Liver (tissue), 10 donors: ENCODE measurements at places on chromosomes 11 and 22.

DNA sequence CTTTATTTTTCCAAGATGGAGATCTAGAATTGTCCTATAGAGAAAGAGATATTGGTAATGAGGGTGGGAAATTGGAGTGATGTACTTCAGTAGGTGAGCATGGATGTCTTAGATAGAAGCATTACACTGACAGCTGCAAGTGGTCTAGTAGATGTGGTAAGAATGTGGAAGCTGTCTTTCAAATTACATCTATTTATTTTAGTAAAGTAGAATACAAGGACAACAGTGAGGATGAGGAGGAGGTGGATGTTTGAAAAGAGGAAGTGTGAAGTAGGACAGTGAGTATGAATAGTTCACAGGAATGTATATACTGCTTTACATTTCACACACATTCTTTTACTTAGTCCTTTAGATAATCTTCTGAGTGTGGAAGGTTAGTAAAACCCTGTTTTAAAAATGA lies 64.2 kb downstream of the HIPK3 start:
- peaks cover 2% of the 10 kb centered on the region for H3K4me1 ChIP-seq
- no peak overlapping the region for H3K4me3 ChIP-seq
- H3K27me3 ChIP-seq = no peaks in the 10 kb centered on the region
- no peak for DNase-seq
- no peaks in the 10 kb centered on the region for H3K36me3 ChIP-seq

- no peak overlapping the region for H3K4me3 ChIP-seq
- no peaks in the 10 kb centered on the region for H3K27me3 ChIP-seq
- DNase-seq = no peak
- peak overlapping the region; percentile 58 for H3K27ac ChIP-seq
- no peaks in the 10 kb centered on the region for H3K4me1 ChIP-seq
- H3K36me3 ChIP-seq = no peaks in the 10 kb centered on the region
Observed at GRCh38 chr11:62024936-62025486, 57.6 kb upstream of the FTH1 start.

- H3K27ac ChIP-seq = no peak overlapping the region
- H3K36me3 ChIP-seq = no peaks in the 10 kb centered on the region
- H3K4me3 ChIP-seq = no peak overlapping the region
- DNase-seq = no peak
Observed at GRCh38 chr11:115357066-115357465, 147.1 kb downstream of the CADM1 start.

- peaks cover 7% of the 10 kb centered on the region for H3K27me3 ChIP-seq
- H3K4me1 ChIP-seq = peaks cover 10% of the 10 kb centered on the region
- H3K36me3 ChIP-seq = no peaks in the 10 kb centered on the region
- no peak overlapping the region for H3K4me3 ChIP-seq
- no peak overlapping the region for H3K27ac ChIP-seq
Observed at GRCh38 chr11:69771466-69771865, 3.7 kb downstream of the FGF4 start.

- H3K27me3 ChIP-seq = no peaks in the 10 kb centered on the region
- DNase-seq = no peak
- H3K4me3 ChIP-seq = no peak overlapping the region
- H3K27ac ChIP-seq = no peak overlapping the region
- H3K4me1 ChIP-seq = peaks cover 20% of the 10 kb centered on the region
Observed at GRCh38 chr11:68215087-68215445, 2.0 kb upstream of the KMT5B start.

DNA sequence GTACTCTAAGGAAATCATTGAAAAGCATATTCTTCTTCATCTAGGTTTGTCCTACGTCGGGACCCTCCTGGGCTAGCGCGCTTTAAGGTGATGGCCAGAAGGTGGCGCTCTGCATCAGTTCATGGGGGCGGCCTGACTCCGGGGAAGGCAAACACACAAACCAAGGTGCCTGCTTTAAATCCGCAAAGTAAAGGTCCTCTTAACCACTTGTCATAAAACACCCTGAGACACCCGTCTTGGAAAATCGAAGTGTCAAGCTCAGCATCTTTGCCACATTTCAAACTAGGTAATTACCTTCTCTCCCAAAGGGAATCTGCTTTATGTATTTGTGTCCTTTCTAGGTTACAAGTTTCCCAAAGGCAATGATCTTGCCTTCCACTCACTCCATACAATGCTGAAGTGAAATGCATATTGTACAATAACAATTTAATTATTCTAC lies 33.9 kb downstream of the LMO2 start:
- peaks cover 10% of the 10 kb centered on the region for H3K4me1 ChIP-seq
- H3K36me3 ChIP-seq = no peaks in the 10 kb centered on the region
- H3K27me3 ChIP-seq = no peaks in the 10 kb centered on the region
- DNase-seq = peak; percentile 87

DNA sequence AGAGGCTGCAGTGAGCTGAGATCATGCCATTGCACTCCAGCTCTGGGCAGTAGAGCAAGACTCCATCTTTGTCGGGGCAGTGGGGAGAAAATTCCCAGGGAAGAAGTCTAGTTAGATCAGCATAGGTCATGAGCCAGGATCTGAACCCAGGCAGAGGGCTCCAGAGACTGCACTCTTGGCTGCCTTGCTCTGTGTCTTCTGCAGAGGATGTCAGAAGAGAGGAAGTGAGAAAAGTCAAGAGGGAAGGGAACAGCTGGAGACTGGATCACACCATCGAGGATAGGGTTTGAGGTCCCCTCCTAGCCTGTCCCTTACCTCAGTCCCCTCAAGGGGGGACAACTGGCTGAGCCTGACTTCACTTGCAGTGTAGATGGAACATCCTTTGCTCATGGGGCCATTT lies 5.8 kb downstream of the MYOD1 start:
- peaks cover 11% of the 10 kb centered on the region for H3K4me1 ChIP-seq
- peaks cover 10% of the 10 kb centered on the region for H3K27me3 ChIP-seq
- H3K36me3 ChIP-seq = no peaks in the 10 kb centered on the region
- DNase-seq = no peak
- H3K27ac ChIP-seq = no peak overlapping the region
- H3K4me3 ChIP-seq = no peak overlapping the region
